ENCODE measurements at places on chromosomes 2 and 18.

DNA sequence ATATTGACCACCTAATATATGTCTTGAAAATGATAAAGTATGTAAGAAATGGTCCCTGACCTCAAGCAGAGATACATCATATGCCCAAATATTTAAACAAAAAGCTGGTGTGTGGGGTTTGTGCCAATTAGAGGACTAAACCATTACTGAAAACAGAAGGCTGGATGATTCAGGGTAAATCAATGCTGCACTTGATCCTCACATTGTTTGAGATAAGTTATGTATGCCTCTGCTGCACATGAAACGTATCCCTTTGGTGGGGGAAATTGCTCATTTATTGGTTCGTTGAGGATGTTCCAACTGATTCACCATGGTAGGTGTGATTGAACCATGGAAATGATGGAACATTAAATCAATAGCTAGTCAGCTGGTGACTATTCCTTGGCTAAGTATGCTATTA is 24.7 kb upstream of the DARS1 start:
- H3K4me1 ChIP-seq, result peaks cover 12% of the 10 kb centered on the region
- no peaks in the 10 kb centered on the region for H3K27me3 ChIP-seq
- H3K4me3 ChIP-seq, result no peak overlapping the region
- no peaks in the 10 kb centered on the region for H3K36me3 ChIP-seq

DNA sequence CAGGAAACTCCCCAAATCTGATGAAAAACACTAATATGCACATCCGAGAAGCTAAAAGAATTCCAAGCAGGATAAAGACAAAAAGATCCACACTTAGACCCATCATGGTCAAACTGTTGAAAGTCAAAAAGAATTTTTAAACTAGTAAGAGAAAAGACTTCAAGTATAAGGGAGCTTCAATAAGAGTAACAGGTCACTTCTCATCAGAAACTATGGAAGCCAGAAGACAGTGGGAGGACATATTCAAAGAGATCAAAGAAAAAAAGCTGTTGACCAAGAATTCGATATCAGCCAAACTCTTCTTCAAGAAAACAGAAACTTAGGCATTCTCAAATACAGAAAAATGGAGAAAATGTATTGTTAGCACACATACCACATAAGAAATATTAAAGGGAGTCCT is 50.4 kb downstream of the ZC3H8 start:
- H3K4me1 ChIP-seq, result no peaks in the 10 kb centered on the region
- H3K27ac ChIP-seq, result no peak overlapping the region
- H3K36me3 ChIP-seq, result no peaks in the 10 kb centered on the region
- DNase-seq, result peak; percentile 10

GRCh38 chr18:59799383-59800015 is 100.3 kb upstream of the PMAIP1 start:
- H3K4me1 ChIP-seq, result no peaks in the 10 kb centered on the region
- no peak for DNase-seq
- no peak overlapping the region for H3K4me3 ChIP-seq
- H3K27ac ChIP-seq, result no peak overlapping the region
- H3K27me3 ChIP-seq, result no peaks in the 10 kb centered on the region

DNA sequence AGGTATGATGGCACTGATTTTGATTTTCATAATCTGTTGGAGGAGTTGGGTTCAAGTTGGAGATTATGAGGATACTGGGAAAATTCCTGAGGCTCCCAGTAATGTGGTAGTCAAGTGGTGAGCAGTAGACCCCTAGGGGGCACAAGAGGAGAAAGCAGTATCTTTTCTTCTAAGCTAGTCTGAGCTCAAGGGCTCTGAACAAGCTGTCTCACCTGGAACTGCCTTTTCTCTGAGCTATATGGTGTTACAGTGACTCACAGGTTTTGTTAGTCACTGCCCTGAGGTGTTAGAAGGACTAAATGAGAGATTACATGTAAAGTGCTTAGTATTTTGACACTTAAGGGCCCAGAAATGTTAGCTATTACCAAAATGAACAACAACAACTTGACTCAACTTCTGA is 42.2 kb downstream of the CD302 start:
- H3K36me3 ChIP-seq, result peaks cover 40% of the 10 kb centered on the region
- H3K4me3 ChIP-seq, result no peak overlapping the region
- no peaks in the 10 kb centered on the region for H3K4me1 ChIP-seq
- H3K27me3 ChIP-seq, result no peaks in the 10 kb centered on the region
- DNase-seq, result peak; percentile 18

DNA sequence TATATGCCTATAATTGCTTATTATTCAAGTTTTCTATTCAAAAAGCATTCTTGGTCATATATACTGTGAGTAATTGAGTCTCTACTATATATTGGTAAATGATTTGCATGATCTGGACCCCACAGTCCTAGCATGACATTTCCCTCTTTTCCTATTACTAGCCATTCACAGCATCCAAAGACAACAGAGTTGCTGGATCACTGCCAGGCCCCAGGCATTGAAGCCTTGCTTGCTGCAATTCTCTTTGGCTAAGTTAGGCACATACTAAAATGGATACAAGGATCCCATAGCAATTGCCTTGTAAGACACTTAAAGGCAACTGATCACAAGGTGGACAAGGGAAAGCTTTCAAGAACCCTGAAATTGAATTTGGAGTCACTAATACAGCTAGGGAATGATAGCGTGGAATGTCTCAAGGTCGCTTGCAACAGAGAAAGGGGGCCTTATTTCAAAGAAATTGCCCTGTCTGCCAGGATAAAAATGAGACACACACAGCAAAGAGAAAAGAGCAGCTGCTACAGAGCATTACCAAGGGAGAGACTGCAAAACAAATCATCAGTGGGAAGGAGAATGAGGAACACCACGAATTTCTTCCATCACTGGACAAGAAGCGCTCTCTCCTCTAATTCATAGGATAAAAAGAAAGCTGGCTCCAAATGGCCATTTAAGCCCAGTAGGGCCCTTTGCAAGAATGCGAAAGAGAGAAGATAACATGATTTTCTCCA is 77.1 kb upstream of the EPHA4 start:
- no peak for DNase-seq
- H3K27me3 ChIP-seq, result no peaks in the 10 kb centered on the region
- no peak overlapping the region for H3K27ac ChIP-seq
- no peak overlapping the region for H3K4me3 ChIP-seq
- no peaks in the 10 kb centered on the region for H3K36me3 ChIP-seq

- DNase-seq, result no peak
- H3K27ac ChIP-seq, result no peak overlapping the region
- H3K4me1 ChIP-seq, result no peaks in the 10 kb centered on the region
- H3K4me3 ChIP-seq, result no peak overlapping the region
- H3K36me3 ChIP-seq, result no peaks in the 10 kb centered on the region
Measured at GRCh38 chr2:13006426-13006825, 289.7 kb downstream of the TRIB2 start.

- H3K36me3 ChIP-seq, result no peaks in the 10 kb centered on the region
- no peak for DNase-seq
- H3K4me1 ChIP-seq, result no peaks in the 10 kb centered on the region
- no peaks in the 10 kb centered on the region for H3K27me3 ChIP-seq
- H3K27ac ChIP-seq, result no peak overlapping the region
Measured at GRCh38 chr2:109168086-109168485, 39.1 kb downstream of the SH3RF3 start.
